ENCODE measurements at places on chromosomes 3 and 15.

DNA sequence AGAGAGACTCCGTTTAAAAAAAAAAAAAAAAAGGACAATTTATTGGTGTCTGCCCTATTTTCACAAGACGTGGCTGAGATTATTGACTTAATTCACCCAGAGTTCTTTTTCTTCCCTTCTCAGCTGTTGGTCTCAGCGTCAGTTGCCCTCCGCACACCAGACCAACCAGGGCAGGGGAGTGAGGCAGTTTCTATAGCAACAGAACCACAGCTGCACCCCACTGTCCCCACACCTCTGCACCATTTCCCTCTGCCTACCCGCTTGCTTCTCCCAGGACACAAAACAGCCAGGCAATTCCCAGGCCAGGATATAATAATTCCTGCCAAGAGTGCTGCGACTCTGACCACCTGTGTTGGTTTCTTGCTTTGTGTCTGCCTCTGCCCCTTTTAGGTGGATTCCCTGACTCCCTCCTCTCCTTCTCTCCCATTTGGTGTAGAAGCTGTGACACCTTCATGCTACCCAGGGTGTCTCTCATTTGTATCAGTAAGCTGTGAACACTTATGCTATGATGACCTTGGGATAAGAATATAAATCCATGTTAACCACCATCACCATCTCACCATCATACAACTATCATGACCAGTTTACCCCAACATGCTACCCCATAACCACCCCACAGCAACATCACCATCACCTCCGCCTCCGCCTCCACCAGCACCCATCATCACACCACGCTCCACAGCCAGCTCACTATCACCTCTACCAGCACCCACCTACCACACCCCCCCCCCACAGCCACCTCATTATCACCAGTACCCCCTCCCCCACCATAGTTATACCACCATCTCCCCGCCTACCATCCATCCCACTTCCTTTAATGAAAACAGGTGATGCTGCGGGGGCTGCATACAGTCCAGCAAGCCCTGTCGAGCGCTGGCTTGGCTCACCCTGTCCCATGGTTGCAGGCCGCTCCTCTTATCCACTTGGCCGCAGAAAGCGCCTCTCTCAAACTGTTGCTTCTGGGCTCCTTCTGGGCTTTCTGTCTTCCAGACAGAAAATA is 589 bp downstream of the EPB42 start:
- DNase-seq = no peak

GRCh38 chr15:39888809-39889208 is 31.3 kb downstream of the GPR176 start:
- no peak for DNase-seq

DNA sequence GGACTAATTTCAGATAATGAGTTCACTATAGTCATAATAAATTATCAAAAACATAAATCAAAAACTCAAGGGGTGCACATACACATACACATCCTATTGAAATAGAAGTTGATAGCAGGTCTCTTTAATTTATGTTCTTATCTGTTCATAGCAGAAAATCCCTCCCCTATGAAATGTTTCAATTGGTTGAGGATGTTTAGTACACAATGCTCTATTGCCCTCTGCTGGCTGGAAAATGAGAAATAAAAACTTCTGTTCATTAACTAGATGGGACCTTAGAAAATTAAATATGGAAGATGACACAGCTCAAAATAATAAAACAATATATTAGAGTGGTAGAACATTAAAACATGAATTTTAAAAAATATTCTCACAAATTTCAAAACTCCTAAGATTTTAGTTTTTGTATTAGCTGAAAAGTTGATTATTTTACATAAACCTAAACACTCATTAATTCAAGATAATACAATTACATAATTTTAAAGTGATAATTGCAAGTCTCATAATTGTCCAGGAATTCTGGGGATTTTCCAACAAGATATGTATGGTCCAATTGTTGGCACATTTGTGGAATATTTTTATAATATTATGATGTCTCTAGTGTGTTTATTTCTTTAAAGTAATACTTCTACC is 735.0 kb downstream of the ROBO1 start:
- no peak for DNase-seq

- no peak for DNase-seq
Observed at GRCh38 chr3:43765521-43765971, 74.8 kb downstream of the ABHD5 start.

- no peak for DNase-seq
Observed at GRCh38 chr3:39325236-39325635, 4.3 kb upstream of the CCR8 start.

- no peak for DNase-seq
Observed at GRCh38 chr3:108096532-108097321, 5.9 kb upstream of the CD47 start.

DNA sequence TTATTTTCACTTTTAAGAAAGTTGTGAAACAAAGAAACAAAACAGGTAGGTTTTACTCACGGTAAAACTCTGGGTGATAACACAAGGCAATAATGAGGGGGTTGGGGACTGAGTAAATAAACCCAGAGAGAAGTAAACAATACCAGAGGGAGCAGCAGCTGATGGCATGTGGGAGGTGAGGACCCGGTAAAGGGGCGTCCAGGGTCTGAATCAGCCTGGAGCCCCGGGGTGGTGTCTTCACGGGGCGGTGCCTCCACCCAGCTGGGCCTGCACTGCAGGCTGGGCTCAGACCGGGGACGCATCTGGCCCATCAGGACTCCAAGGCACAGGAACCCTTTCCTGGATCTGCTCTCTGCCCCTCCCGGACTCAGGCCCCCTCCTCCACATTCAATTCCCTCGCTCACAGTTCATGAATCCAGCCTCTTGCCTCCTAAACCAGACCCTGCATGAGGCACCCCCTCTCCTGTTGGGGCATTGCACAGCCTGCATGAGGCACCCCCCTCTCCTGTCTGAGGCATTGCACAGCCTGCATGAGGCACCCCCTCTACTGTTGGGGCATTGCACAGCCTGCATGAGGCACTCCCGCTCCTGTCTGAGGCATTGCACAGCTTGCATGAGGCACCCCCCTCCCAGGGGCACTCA is 73.9 kb upstream of the MFGE8 start:
- DNase-seq = no peak

- DNase-seq = no peak
Observed at GRCh38 chr15:77596821-77597803, 35.6 kb downstream of the LINGO1 start.

DNA sequence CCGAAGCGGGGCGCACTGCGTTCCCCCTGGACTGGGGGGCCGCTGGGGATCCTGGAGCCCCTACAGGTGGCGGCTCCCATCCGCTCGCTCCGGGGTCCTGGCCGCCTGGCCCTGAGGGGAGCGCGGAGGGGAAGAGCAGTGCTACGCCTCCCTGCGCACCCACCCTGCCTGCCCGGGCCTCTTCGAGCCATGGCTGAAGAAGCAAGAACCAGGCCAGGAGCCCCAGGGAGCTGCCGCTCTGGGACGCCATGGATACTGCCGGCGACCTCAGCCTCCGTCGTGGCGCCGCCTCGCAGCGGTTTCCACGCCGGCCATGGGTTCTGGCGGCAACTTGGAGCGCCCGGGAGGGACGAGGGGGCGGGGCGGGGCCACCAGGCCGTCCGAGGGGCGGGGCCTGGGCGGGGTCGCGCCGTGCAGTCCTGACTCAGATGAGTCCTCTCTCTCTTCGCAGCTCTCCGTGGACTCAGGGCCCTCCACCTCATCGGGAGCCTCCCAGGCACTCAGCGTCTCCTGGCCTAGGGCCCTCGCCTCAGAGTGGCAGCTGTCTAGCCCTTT is 50.9 kb downstream of the MYL3 start:
- DNase-seq = peak; percentile 62

DNA sequence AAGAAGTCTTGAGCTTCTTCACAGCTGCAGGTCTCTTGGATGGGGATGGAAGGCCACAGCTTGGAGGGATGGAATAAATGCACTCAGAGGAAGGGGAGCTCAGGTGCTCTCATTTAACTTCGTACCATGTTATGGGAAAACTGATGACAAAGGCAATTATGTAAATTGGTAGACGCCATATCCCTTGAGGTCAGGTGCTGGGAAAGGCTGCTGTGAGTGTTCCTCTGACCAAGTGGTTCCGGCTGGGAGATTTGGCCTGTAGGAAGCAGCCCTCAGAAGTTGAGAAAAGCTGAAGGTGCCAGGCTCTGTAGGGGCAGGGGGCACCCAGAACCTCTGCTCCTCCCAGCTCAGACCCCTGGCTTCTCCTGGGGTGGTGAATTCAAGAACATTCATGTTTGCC is 47.1 kb downstream of the FAH start:
- no peak for DNase-seq

- no peak for DNase-seq
Observed at GRCh38 chr3:153442386-153442785, 280.4 kb downstream of the RAP2B start.

DNA sequence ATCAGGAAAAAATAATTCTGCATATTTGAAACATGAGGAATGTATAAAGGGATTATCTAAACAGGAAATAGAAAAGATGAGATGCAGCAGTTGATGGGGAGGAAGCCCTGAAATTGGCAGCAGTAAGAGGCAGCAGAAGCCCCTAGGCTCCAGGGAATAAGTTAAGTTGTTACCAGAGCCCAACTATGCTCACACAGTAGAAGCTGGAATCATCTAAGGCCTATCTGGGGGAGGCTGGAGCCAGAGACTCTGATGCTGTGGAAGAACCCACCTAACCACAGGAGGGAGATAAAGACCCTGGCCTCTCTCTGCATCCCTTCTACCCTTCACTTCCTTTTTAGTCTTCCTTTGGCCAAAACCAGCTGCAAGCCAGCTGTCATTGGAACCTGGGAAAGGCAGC is 519.7 kb downstream of the DIPK2A start:
- DNase-seq = no peak
